Brain pericyte (primary cell): ENCODE measurements at places on chromosomes 4 and X.

- no peak for DNase-seq
Observed at GRCh38 chr4:7680106-7680505, 245.4 kb upstream of the PSAPL1 start.

DNA sequence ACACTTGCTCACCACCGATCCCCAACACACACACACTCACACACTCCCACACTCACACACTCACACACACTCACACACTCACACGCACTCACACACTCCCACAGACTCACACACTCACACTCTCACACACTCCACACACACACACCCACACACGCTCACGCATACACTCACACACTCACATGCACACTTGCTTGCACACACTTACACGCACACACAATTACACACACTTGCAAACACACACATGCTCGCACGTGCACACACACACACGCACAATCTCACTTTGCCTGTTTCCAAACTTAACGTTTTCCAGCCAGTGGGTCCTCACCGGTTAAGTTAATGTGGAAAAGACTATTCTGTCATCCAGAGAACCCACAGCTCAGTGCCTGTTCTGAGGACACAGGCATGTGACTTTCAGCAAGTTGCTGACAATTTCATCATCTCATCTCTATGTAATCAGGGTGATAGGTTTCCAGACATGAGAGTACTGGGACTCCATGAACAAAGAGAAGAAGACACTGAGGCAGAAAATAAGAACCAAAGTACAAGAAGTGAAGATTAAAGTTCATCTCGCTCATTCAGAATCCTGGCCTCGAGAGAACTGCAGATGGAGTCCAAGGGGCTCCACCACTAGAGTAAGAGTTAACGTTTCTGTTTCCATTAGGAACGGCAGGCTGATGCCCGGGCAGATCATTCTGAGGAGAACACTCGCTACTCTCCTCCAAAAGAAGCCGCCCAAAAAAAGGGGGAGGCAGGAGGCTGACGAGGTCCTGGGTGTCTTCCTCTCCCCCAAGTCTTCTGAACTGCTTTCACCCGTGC lies 153.2 kb upstream of the FRG1 start:
- DNase-seq: no peak

DNA sequence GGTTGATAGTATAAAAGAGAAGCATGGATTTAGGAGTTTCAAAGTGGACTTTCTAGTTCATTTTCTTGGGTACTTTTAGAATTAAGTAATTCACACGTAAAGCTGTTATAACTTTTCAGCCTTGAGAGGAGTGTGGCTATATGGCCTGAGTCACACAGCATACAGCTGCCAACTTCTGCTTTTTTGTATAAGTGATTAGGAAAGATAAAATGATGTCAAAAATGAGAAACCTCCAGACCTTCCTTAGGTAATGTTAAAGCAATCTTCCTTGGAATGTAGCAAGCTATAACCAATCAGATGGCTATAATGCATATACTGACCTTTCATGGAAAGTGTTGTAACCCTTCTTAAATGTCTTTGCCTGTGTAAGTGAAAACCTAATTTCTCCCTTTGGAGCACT lies 39.2 kb downstream of the RAB40AL start:
- DNase-seq: no peak

- no peak for DNase-seq
Observed at GRCh38 chrX:108156082-108156481, 64.5 kb downstream of the ATG4A start.

DNA sequence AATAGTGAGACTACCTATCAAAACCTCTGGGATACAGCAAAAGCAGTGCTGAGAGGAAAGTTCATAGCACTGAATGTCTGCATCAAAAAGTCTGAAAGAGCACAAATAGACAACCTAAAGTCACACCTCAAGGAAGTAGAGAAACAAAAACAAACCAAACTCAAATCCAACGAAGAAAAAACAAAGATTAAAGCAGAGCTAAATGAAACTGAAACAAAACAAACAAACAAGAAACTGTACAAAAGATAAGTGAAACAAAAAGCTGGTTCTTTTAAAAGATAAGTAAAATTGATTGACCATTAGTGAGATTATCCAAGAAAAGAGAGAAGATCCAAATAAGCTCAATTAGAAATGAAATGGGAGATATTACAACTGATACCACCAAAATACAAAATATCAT lies 378.3 kb upstream of the NDST4 start:
- no peak for DNase-seq

GRCh38 chr4:40940756-40941155 lies 191.0 kb downstream of the NSUN7 start:
- no peak for DNase-seq

GRCh38 chrX:119816300-119816699 lies 24.9 kb upstream of the RPL39 start:
- DNase-seq: no peak

- no peak for DNase-seq
Observed at GRCh38 chr4:168317621-168318020, 931 bp downstream of the DDX60 start.

DNA sequence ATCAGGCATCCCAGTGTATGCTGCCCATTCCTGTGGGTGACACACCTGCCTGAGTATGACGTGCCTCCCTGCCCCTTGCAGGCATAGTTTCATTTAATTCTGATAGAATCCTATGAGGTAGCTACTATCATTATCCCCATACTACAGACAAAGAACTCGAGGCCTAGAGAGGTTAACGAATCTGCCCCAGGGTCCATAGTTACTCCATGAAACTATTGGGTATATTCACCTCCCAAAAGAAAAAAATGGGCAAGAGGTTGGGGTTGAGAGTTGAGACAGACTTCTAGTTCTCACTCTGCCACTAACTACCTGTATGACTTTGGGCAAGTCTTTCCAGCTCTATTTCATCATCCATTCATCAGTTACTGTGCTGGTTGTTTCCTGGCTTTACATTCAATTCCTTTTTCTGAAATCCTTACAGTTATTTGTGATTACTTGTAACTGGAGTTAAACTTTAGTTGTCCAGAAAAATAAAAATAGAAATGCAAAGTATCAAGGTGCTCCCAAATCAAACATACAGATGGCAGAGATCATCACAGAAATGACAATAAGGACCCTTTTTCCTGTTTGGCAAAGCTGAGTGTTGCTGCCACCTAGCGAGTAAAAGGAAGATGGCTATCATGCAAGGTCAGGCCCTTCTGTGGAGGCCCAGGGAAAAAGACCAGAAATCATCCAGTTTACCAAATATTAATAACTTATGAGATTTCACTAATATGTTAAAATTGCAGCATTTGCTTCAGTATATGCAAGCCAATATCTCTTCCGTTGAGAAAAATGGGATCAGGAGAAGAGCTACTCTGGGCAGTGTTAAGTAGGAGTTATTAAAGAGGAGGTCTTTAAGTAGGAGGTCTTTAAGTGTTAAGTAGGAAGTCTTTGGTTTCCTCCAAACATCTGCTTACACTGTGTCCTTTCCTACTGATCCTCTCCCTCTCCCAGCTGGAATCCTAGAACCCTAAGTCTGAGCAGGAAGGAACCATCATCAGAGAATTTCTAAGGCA lies 17.1 kb upstream of the MAP7D3 start:
- DNase-seq: no peak

DNA sequence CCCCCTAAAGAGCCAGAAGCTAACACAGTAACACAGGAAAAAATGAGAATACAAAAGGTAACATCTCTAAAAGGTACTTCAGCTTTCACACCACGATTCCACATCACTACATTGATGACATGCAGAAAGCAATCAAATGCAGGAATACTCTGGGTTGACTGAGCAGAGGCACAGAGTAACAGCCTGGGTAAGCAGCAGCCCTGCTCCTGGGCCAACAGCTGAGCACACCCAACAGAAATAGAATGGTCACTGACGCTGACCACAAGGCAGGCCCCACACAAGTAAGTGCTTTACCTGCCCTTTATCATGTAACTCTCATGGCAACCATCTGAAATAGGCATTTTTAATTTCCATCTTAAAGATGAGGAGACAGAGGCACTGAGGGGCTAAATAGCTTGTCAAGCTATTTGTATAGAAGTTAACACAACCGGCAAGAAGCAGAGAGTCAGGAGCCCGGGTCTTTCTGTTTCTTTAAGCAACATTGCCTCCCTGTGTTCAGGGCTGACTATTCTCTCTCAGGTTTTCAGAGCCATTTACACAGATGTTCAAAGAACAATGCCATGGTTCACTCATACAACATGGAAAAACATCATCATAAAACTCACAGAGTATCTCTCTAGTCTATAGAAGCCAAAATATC lies 168.9 kb downstream of the ZNF674 start:
- no peak for DNase-seq

- no peak for DNase-seq
Observed at GRCh38 chr4:80335226-80335553, 340 bp upstream of the CFAP299 start.

DNA sequence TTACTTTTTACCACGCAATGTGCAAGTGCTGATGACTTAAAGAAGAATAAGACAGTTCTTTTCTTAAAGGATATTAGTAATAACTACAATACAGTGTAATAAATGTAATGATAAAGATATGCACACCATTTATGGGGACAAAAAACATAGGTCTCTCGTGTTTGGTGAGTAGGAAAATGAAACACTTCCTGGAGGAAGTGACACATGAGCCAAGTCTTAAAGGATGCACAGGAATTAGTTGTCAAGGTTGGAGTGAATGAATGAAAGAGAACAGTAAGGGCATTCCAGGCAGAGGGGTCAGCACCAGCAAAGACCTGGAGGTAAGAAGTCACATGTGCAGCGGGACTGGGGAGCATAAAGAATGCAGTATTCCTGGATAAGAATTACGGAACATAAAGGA lies 112.7 kb downstream of the SH3RF1 start:
- DNase-seq: no peak
